ENCODE measurements at places on chromosomes 5 and 9.

DNA sequence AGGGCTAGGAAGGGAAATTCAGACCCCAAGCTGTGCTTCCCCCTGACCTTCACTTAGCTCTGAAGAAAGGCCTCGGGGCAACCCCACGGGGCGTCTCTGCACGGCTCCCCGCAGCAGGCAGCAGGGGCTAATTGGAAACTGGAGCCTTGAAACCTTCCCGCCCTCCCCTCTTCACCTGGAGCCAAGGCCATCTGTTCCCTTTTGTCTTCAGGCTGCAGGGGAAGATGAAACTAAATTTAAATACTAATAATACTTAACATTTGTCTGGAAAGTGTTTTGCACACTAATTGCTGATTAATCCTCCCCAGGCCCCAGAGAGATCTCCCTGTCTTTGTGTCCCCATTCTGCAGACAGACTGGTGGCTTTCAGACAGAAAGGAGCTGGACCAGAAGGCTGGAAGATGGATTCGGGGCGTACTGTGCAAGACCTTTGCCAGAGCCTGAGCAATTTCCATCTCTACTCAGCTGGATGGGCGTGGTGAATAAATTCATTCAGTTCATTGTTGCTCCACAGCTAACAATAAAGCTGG is 34.1 kb upstream of the CPLX2 start:
- DNase-seq, result no peak

GRCh38 chr9:116230051-116230632 is 76.6 kb downstream of the PAPPA start:
- DNase-seq, result no peak

DNA sequence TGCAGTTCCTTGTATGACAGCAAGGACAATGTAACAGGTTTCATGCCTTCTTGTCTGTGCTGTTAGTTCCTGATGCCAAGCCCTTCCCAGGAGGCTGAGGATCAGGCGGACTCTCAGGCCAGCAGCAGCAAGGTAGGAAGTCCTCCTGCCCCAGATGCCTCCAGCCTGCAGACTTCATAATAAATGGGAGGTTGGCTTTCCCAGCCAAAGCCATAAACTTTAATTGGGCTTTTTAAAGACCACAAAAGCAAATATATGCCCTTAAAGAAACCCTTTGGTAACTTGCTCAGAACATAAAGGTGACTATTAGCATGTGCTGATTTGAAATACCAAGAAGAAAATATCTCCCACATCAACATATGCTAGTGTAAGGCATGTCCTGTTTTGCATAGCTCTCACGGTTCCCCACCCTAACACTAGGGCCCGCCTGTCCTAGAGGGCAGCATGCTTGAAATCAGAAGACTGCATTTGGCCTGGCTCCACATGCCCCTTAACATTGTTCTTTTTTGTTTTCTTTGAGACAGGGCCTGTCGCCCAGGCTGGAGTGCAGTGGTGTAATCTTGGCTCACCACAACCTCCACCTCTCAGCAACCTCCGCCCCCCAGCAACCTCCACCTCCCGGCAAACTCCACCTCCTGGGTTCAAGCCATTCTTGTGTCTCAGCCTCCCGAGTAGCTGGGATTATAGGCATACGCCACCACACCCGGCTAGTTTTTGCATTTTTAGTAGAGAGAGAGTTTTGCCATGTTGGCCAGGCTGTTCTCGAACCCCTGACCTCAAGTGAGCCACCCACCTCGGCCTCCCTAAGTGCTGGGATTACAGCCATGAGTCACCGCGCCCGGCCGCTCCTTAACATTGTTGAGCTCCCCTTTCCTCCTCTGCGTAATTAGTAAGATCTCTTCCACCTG is 44.6 kb upstream of the FCN1 start:
- DNase-seq, result no peak

DNA sequence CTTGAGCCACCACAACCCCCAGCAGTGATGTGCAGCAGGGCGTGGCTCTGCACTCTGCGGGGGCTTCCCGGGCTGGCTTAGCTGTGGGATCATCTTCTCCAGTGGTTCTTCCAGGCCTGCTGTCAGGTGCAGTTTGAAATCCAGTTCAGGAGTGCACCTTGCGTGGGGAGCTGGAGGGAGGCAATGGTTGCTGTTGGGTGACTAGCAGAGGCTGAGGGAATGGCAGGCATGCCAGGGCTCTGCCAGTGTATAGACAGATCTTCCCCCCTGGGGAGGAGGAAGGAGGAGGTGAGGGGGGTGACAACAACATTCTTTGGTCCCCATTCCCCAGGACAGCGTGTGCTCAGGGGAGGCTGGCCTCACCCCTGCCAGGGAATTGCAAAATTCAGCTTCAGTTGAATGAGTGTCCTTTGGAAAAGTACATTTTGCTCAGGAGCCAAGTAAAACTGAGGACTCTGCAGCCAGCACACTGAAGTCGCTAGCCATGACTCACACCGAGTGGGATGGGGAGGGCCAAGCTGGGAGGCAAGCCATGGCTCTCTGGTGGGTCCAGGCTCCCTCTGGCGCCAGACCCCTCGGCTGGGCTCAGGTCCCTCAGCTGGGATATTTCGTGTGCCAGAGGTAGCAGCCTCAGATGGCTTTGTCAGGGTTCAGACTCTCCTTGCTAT is 35.0 kb downstream of the ERGIC1 start:
- peak; percentile 91 for DNase-seq

DNA sequence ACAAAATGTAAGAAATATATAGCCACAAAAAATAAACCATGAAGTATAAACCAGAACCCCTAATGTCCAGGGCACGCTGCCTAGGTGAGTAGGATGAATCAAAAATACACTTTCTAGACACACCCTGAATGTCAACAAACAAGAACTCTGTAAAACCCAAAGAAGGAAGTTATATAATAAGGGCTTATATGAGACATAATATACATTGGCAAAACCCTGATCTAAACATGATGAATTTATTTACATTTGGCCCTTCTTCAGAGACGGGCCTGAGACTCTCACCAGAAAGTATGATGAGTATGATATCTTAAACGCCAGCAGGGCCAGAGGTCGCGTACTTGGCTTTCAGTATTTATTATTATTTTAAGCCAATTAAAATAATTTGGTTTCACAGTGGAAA is 125.1 kb upstream of the FST start:
- DNase-seq, result no peak

GRCh38 chr5:118996098-118996497 is 7.8 kb upstream of the DTWD2 start:
- DNase-seq, result no peak

GRCh38 chr5:33558489-33558888 is 117.7 kb downstream of the TARS1 start:
- no peak for DNase-seq

DNA sequence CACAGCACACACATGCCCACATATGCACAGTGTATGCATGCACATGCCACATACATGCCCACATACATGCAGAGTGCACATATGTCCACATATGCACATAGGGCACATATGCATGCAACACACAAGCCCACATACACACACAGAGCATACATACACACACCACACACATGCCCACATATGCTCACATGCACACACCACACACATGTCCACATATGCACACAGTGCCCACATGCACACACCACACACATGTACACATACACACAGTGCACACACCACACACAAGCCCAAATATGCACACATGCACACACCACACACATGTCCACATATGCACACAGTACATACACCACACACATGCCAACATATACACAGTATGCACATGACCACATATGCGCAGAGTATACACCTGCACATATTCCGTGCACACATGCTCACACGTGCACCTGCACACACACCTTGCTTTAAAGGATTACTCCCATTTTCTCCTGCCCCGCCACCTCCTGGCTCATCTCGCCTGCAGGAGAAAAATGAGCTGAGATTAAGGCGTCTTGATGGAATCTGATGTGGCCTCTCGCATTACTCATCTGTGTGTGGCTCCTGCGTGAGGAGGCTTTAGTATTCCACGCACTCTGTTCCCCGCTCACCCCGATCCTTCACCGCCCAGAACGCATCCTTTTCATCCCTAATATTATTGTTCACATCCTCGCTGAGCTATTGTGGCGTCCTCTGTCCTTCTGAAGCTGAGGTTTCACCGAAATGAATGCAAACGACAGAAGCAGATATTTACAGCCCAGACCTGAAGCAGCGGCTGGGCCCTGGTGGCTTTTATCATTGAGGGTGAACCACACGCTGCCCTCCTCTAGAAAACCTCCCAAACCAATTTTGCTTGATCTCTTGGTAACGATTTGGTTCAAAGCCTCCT is 182.7 kb downstream of the OLFM1 start:
- DNase-seq, result no peak

DNA sequence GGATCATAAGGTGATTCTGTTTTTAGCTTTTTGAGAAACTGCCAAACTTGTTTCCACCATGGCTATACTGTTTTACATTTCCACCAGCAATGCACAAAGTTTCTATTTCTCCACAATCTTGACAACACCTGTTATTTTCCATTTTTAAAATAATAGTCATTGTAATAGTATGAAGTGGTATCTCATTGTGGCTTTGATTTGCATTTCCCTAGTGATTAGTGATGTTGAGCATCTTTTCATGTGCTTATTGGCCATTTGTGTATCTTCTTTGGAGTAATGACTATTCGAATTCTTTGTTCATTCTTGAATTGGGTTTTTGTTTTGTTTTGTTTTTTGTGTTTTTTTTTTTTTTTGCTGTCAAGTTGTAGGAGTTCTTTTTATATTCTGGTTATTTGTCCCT is 4.9 kb downstream of the GARNL3 start:
- no peak for DNase-seq

GRCh38 chr5:140205216-140205615 is 30.2 kb downstream of the CYSTM1 start:
- DNase-seq, result no peak

DNA sequence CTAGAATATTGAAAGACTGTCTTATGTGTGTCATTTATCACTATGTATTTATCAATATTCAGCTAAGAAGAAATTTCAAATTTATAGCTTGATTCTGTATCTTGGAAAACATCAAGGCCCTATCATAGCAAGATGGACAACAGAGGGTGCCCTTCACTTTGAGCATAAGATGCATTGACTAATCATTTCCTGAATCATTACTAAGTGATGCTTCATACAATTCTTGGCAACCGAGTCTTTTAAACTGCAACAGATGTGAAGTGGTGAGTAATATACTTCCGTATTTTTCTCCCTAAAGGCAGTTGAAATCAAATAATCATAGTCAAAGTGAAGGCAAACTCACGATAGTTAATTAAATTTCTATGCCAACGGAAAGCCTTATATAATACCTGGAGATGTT is 318.6 kb upstream of the RGMB start:
- no peak for DNase-seq

DNA sequence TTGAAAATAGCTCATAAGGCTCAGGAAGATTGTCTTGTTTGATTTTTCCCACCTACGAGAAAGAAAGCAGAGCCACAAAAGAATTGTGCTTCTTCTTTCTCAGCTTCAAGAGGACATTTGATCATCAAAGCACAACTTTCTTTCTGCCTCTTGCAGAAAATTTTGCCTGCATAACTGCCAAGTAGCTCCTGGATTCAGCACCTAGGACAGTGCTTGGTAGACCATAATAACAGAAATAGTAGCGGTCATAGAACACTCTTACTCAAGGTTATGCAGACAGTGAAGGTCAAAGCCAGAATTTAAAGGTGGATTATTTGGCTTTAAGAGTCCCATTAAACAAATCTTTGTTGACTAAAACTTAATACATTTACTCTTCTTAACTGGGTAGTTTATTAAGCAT is 594.7 kb upstream of the CCNG1 start:
- DNase-seq, result no peak

GRCh38 chr9:11328326-11328725 is 715.5 kb upstream of the PTPRD start:
- DNase-seq, result no peak

- DNase-seq, result no peak
These were observed 157.0 kb upstream of the RAI14 start for GRCh38 chr5:34499001-34499734.

GRCh38 chr5:164394686-164395194 is 889.3 kb downstream of the MAT2B start:
- no peak for DNase-seq

DNA sequence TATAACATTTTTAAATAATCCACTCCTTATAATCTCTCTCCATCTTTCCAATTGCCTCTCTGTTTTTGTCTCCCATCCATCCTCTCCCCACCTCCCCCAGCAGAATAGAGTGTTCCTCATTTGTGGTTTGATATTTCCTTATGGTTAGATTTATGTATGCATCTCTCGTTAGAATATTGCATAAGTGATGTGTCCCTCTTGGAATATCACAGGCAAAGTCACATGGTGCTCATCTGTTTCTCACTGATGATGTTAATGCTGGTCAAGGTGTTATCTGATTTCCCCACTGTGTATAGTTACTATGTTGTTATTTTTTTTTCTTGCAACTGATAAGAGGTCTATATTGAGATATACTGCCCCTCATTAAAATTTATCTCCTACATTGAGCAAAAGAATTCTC is 3.1 kb upstream of the LRRC70 start:
- DNase-seq, result no peak

DNA sequence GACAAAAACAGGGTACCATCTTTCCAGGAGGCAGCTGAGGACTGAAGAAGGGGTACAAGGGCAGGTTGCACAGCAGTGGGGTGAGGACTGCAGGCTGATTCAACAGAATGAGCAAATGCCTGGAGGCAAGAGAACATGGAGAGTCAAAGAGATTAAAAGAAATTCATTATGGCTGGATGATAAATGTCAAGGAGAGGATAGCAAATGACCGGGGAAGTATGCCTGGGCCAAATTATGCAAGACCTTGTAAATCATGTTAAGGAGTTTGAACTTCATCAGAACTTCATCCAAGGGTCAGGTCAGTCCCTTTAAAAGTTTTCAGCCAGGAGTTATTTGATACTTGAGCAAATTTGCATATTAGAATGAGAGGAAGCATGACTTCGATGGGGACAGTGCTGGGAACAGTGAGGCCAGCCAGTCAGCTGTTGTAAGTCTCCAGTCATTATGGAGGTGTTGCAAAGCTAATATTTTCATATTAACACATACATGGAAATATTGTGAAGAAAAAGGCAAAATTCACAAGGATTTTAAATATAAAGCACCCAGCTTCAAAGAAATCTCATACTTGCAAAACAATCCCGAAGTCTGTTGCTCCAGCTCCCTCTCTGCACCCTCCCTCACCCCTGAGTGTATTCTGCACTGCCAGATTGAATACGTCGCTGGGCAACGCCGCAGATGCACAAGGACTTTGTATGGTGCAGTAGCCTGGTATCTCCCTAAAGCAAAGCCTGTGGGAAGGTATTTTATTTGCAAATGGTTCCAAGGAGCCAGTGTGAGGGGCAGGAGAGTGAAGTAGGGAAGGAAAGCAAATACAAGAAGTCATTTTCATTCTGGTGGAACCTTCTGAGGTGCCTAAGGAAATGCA is 509.8 kb upstream of the TLE4 start:
- DNase-seq, result no peak

Data from left cardiac atrium (tissue), 4 donors.